ENCODE measurements at places on chromosomes 2 and 18. TPM values are rescaled to one million over a fixed set of nuclear protein-coding genes. Genes with fewer than 3 reads are reported as not detected.

- H3K4me1 ChIP-seq = no peaks in the 10 kb centered on the region
- H3K27me3 ChIP-seq = no peaks in the 10 kb centered on the region
- no peak overlapping the region for H3K4me3 ChIP-seq
- no peak for DNase-seq
Measured at GRCh38 chr2:151780938-151781337, 46.7 kb upstream of the NEB start.

The CD8B gene
- 1.0 TPM for total RNA-seq

GRCh38 chr2:108316461-108317258, 28.0 kb downstream of the SULT1C2 start:
- no peak for DNase-seq
- no peak overlapping the region for H3K4me3 ChIP-seq
- H3K27ac ChIP-seq = no peak overlapping the region
- no peaks in the 10 kb centered on the region for H3K27me3 ChIP-seq
- H3K4me1 ChIP-seq = no peaks in the 10 kb centered on the region
- H3K36me3 ChIP-seq = no peaks in the 10 kb centered on the region

GRCh38 chr2:9895669-9896590, 52.7 kb downstream of the TAF1B start:
- H3K27ac ChIP-seq = peak overlapping the region; percentile 8
- no peak for DNase-seq
- H3K36me3 ChIP-seq = no peaks in the 10 kb centered on the region
- H3K4me3 ChIP-seq = no peak overlapping the region
- H3K27me3 ChIP-seq = no peaks in the 10 kb centered on the region

- peaks cover 6% of the 10 kb centered on the region for H3K36me3 ChIP-seq
- no peak overlapping the region for H3K27ac ChIP-seq
- H3K27me3 ChIP-seq = no peaks in the 10 kb centered on the region
- DNase-seq = no peak
Measured at GRCh38 chr2:99450199-99450598, 39.6 kb downstream of the REV1 start.

GRCh38 chr2:120805602-120806001, 69.9 kb downstream of the GLI2 start:
- no peak for DNase-seq
- H3K4me3 ChIP-seq = no peak overlapping the region
- H3K27me3 ChIP-seq = no peaks in the 10 kb centered on the region
- no peaks in the 10 kb centered on the region for H3K36me3 ChIP-seq

The CXCR4 gene
- 9.0 TPM for total RNA-seq

DNA sequence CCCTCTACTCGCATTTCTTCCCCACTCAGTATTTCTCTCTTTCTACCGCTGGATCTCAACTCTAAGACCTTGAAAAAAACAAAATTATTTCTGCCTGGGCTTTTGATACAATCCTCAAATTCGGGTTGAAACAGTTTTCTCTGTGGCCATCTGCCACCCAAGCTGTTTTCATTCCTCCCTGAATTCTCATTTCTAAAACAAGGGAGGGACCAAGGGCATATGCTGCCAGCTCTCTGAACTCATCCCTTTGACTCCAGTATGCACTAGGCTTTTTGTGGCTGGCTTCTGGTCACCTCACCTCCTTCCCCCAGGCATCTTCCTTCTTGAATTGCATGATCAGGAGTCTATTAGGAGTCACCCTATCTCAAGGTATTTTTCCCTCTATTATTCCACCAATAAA, 49.5 kb downstream of the CCDC148 start:
- no peak overlapping the region for H3K27ac ChIP-seq
- no peaks in the 10 kb centered on the region for H3K4me1 ChIP-seq
- no peak overlapping the region for H3K4me3 ChIP-seq
- H3K27me3 ChIP-seq = no peaks in the 10 kb centered on the region
- DNase-seq = no peak

DNA sequence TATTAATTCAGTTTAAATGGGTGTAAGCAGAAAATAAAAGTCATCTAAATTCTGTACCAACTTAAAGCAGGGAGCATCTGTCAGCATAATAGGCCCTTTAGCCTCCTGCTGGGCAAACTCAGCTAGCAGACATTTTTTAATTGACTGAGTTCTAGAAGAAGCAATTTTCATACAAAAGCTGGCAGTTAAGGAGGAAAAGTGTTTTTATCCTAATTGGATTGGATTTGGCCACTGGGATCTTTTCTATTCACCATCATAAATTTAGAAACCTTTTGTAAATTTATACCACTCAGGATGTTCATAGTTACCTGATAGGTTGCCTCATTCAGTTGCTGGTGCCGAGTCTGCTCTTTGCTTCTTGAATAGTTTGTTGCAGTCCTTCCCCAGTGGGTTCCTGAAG, 262.7 kb upstream of the FSIP2 start:
- no peaks in the 10 kb centered on the region for H3K4me1 ChIP-seq
- H3K27ac ChIP-seq = no peak overlapping the region
- H3K4me3 ChIP-seq = no peak overlapping the region
- DNase-seq = no peak
- no peaks in the 10 kb centered on the region for H3K27me3 ChIP-seq

Data from liver (tissue), 10 donors.